ENCODE measurements at places on chromosomes 3 and 15. TPM values are rescaled to one million over a fixed set of nuclear protein-coding genes. Genes with fewer than 3 reads are reported as not detected.

- DNase-seq: no peak
Observed at GRCh38 chr3:25840099-25840498, 50.2 kb downstream of the OXSM start.

- DNase-seq: no peak
Observed at GRCh38 chr3:196165850-196166249, 45.4 kb downstream of the ZDHHC19 start.

Gene ADCY5
- total RNA-seq: 0.45 TPM

GRCh38 chr3:193851428-193851847, 258.4 kb downstream of the OPA1 start:
- no peak for DNase-seq

Gene FEZF2
- not detected for total RNA-seq

DNA sequence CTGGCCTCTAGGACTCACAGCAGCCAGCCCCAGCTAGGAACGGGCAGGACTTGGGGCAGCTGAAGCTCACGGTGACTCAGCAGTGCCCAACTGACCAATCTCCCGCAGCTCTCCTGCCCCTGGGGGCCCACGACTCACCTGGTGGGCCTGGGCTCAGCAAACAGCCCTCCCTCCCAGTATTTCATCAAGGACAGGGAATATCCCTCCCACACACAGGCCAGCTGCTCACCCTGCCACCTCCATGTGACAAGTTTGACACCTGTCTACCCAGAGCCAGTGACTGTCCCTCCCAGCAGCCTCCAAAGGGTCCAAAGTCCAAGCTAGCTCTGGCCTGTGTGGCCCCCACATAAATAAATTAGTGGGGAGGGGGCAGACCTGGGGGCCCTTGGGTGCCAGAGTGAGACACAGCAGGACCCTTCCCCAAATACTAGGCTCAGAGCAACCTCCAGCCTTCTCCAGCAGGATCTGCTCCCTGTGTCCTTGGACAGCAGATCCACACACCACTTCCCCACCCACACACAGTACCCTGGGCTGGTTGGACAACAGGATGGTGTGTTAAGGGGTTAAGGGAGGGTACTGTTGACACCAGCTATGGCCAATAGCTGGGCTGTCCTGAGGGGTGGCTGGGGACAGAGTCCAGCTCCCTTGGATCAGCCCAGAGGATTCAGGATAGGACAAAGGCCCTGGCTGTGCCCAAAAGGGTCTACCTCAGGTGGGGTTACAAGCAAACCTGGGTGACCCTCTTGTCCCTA, 4.3 kb downstream of the GNAT1 start:
- DNase-seq: no peak

GRCh38 chr3:184290331-184290730, 8.7 kb upstream of the PSMD2 start:
- DNase-seq: no peak
